ENCODE measurements at places on chromosomes 5 and 9. TPM values are rescaled to one million over a fixed set of nuclear protein-coding genes. Genes with fewer than 3 reads are reported as not detected.

- H3K27me3 ChIP-seq, result no peaks in the 10 kb centered on the region
- H3K27ac ChIP-seq, result peak overlapping the region; percentile 81
- DNase-seq, result peak; percentile 91
- peaks cover 17% of the 10 kb centered on the region for H3K4me1 ChIP-seq
- no peaks in the 10 kb centered on the region for H3K36me3 ChIP-seq
- peak overlapping the region; percentile 32 for H3K4me3 ChIP-seq
These were observed 63.4 kb upstream of the ABCA1 start for GRCh38 chr9:104991144-104991953.

Gene SLC25A48
- total RNA-seq, result 1.8 TPM

GRCh38 chr5:39765366-39765765 is 340.6 kb upstream of the DAB2 start:
- no peaks in the 10 kb centered on the region for H3K36me3 ChIP-seq
- H3K4me3 ChIP-seq, result no peak overlapping the region
- H3K27ac ChIP-seq, result no peak overlapping the region
- no peaks in the 10 kb centered on the region for H3K27me3 ChIP-seq

DNA sequence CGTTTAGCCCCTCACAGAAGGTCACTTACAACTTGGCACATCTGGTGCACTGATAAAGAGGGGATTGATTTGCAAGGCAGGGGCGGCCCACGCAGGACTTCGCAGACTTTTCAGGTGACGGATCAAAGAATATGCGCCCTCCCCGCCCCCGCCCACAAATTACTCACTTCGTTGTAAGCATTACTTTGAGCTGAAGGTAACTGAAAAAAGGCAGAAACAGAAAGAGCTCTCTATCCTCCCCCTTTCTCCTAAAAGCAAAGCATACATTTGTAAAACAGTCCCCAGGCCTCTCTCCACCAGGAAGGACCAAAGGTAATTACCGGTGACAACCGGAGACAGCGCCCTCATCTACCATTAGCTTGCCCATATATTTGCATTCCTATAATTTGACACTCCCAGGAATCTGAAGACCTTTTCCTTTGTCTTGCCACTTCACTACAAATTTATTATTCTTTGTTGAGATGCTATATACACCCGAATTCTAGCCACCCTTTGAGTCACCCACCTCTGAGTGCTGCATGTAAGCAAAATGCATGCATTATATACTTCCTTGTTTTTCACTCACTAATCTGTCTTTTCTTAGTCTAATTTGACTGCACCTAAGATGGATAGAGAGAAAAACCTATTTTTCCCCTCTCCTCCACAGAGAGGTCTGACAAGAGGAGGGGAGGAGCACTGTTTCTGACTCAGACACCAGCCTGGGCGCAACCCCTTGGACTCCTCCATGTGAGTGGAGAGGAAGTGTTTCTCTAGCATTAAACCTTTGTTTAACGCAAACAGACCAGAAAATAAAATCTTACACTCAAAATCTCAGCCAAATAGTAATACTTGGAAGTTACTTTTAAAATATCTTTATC is 74.7 kb upstream of the SPIN1 start:
- H3K27ac ChIP-seq, result no peak overlapping the region
- H3K4me1 ChIP-seq, result no peaks in the 10 kb centered on the region
- H3K4me3 ChIP-seq, result no peak overlapping the region
- no peak for DNase-seq

Gene SLC1A1
- total RNA-seq, result 0.57 TPM

Gene PIP5KL1
- total RNA-seq, result 1.7 TPM

Gene PCDHAC1
- 20.8 TPM for total RNA-seq

Gene TMEM8B
- total RNA-seq, result 17.9 TPM

DNA sequence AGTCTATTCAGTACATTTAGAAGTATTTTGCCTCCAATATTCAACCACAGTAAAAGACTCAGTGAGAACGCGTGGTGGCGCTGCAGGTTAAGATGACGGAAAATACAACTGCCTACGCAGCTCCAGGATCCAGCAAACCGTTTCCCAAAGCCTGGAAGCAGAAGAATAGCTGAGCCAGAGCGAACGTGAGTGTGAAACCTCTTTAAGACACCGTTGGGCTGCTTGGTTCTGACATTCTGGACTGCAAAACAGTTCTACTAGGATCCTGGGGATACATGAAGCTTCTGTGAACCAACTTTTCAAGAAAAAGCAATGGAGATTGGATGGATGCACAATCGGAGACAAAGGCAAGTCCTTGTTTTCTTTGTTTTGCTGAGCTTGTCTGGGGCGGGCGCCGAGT is at the start of gene PCDHB16:
TSS of gene PCDHB16 (plus strand) at position 140 of the 400 bp plus-strand sequence. CDS start at position 313, 173 bp downstream.
- peak; percentile 30 for DNase-seq
- no peak within 1 kb of the TSS for H3K4me3 ChIP-seq
- H3K27ac ChIP-seq, result no peak within 1 kb of the TSS
- no peaks in the 10 kb centered on the region for H3K4me1 ChIP-seq
- no peaks in the 10 kb centered on the region for H3K27me3 ChIP-seq

Gene KIF4B
- not detected for total RNA-seq

GRCh38 chr5:130747556-130747955 is 417.5 kb downstream of the HINT1 start:
- H3K4me3 ChIP-seq, result no peak overlapping the region
- H3K27ac ChIP-seq, result no peak overlapping the region
- no peaks in the 10 kb centered on the region for H3K4me1 ChIP-seq
- peak; percentile 21 for DNase-seq
- no peaks in the 10 kb centered on the region for H3K27me3 ChIP-seq
- no peaks in the 10 kb centered on the region for H3K36me3 ChIP-seq

Gene CFAP77
- 1.5 TPM for total RNA-seq

- H3K4me1 ChIP-seq, result peaks cover 46% of the 10 kb centered on the region
- H3K27me3 ChIP-seq, result no peaks in the 10 kb centered on the region
- H3K27ac ChIP-seq, result peak overlapping the region; percentile 100
- peaks cover 35% of the 10 kb centered on the region for H3K36me3 ChIP-seq
These were observed 5.1 kb downstream of the TLN1 start for GRCh38 chr9:35726931-35727330.

- no peaks in the 10 kb centered on the region for H3K36me3 ChIP-seq
- no peak overlapping the region for H3K4me3 ChIP-seq
- no peaks in the 10 kb centered on the region for H3K4me1 ChIP-seq
- DNase-seq, result no peak
- H3K27me3 ChIP-seq, result no peaks in the 10 kb centered on the region
- no peak overlapping the region for H3K27ac ChIP-seq
These were observed 13.3 kb downstream of the CAMK4 start for GRCh38 chr5:111237470-111237869.

- no peaks in the 10 kb centered on the region for H3K36me3 ChIP-seq
- peaks cover 29% of the 10 kb centered on the region for H3K27me3 ChIP-seq
- H3K4me3 ChIP-seq, result no peak overlapping the region
- no peaks in the 10 kb centered on the region for H3K4me1 ChIP-seq
- DNase-seq, result no peak
- no peak overlapping the region for H3K27ac ChIP-seq
These were observed 4.9 kb upstream of the FRRS1L start for GRCh38 chr9:109171926-109172325.

Gene GTF2H2
- 20.0 TPM for total RNA-seq

- no peaks in the 10 kb centered on the region for H3K27me3 ChIP-seq
- no peaks in the 10 kb centered on the region for H3K36me3 ChIP-seq
- H3K4me3 ChIP-seq, result no peak overlapping the region
- no peak for DNase-seq
These were observed 22.7 kb downstream of the DNM1 start for GRCh38 chr9:128225770-128226411.

DNA sequence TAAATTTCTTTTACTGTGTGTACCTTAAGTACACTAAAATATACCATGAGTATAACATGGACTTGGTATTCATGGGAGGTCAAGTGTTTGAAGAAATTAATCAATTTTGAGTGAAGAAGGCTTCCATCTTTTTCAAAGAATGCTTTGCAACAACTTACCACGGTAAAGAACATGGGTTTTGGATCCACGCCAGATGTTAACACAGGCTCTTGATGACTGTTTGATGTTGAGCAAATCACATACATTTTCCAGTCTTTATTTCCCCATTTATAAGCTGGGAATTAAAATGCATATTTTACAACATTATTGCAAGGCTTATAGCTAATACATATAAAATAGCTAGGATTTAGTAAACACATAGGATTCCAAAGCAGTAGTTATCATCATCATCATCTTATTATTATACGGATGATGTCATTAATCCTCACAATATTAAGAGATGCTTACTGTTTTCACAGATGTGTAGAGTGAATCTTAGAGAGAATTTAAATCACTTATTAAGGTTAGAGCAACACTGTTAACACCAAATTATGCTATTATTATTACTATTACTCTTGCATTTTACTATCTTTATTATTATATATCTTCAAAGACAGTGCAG is 362.0 kb downstream of the PRELID2 start:
- H3K4me1 ChIP-seq, result peaks cover 6% of the 10 kb centered on the region
- no peak overlapping the region for H3K27ac ChIP-seq
- peak; percentile 47 for DNase-seq
- H3K4me3 ChIP-seq, result no peak overlapping the region
- H3K36me3 ChIP-seq, result no peaks in the 10 kb centered on the region

Gene CMYA5
- total RNA-seq, result 87.2 TPM

DNA sequence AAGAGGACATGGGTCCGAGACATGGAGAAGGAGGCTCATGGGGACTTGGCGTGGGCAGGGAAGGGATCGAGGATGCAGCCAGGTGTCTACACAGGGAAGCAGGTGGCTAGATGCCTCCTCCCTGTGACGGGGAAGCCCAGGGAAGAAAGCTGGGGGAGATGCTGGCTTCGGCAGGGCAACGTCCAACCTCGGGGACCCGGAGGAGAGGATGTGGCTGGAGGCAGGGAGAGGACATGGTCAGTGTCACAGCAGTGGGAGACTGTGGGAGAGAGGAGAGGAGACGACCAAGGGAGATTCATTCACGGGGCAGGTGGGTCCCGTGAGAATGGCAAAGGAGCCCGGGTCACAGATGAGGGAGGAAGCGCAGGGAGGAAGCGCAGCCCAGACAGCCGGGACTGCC is 73.2 kb upstream of the PHYKPL start:
- H3K27ac ChIP-seq, result no peak overlapping the region
- no peak for DNase-seq
- H3K4me3 ChIP-seq, result no peak overlapping the region

Gene OR2Y1
- total RNA-seq, result not detected

DNA sequence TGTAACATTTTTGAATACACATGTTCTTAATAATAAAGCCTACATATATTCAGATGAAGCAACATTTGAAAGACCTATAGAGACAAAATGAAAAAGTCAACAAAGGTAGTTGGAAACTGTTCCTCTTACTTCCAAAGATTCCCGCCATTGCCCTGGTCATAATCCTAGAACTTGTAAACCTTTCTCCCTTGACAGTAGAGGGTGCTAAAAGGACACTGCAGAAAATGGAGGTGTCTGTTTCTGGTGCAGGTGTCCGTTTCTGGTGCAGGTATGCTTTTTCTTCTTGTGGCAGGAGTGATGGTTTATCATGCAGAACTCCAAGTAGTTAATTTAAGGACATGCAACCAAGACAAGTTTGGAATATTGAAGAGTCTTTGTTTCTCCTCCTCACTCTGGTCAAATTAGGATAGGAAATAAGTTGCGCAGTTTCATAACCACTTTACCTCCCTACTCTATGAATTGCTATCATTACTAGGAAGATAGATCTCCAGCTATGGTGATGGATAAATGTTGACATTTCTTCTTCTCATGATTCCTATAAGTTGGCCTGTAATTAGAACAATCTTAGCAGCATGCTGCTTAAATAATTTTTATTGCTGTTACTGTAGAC is 56.0 kb upstream of the FAM174A start:
- H3K27ac ChIP-seq, result no peak overlapping the region
- no peaks in the 10 kb centered on the region for H3K36me3 ChIP-seq
- no peak overlapping the region for H3K4me3 ChIP-seq
- no peaks in the 10 kb centered on the region for H3K4me1 ChIP-seq
- peaks cover 13% of the 10 kb centered on the region for H3K27me3 ChIP-seq

Gene PCDHGC4
- total RNA-seq, result 1.1 TPM

Gene CNTNAP3B
- total RNA-seq, result 0.88 TPM

DNA sequence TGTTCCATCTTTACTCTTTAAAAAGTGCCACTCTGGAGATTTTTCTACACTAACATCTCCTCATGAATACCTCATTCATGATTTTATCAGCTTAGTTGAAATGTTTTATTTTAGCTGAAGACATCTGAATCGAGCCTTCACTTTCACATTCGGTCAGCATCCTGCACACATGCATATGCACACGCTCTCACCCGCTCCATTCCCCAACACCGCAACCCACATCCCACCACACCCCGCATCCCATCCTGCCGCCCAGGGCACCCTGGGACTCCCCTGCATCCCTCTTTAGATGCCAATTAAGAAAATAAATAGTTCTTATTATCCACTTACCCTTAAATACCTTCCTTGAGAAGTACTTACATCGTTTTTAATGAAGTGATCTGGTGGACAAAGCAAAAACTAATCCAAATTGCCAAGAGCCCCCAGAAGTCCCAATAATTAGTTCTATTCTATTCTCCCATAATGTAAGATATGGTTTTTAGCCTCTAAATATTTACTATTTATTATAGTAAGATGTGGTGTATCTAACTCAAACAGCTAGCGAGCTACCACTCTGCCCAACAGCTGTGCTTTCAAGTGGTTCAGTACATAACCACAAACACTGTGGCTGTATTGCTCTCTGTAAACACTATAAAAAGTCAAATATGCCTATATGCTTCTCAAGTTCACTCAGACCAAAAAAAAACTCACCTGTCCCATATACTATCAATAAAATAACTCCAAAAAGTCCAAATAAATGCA is 38.2 kb downstream of the GZMK start:
- peaks cover 10% of the 10 kb centered on the region for H3K4me1 ChIP-seq
- no peak overlapping the region for H3K27ac ChIP-seq
- no peaks in the 10 kb centered on the region for H3K36me3 ChIP-seq
- H3K4me3 ChIP-seq, result no peak overlapping the region
- no peaks in the 10 kb centered on the region for H3K27me3 ChIP-seq
- DNase-seq, result no peak

Gene PELO
- total RNA-seq, result 15.3 TPM

DNA sequence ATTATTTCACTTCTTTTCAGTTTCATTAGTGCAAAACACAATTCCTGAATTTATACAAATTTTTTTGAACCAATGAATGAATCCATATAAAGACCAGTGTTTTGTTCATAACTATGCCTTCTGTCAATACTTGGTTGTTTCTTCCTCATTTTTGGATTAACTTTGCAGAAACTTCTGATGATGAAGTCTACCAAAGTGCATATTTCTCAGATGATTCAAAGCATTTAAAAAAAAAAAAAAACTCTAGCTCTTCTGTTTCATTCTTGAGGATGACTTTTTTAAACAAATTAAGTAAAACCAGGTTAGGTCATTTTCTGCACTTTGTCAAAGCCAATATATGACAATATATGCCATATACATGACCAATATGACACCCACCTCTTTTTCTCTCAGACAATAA is 92.6 kb downstream of the CHSY3 start:
- H3K36me3 ChIP-seq, result no peaks in the 10 kb centered on the region
- peak; percentile 19 for DNase-seq
- no peaks in the 10 kb centered on the region for H3K27me3 ChIP-seq

- H3K4me3 ChIP-seq, result no peak overlapping the region
- peaks cover 4% of the 10 kb centered on the region for H3K4me1 ChIP-seq
- no peak overlapping the region for H3K27ac ChIP-seq
- DNase-seq, result no peak
- H3K27me3 ChIP-seq, result no peaks in the 10 kb centered on the region
These were observed 38.7 kb upstream of the SH3PXD2B start for GRCh38 chr5:172493002-172493401.

Gene PRDM9
- total RNA-seq, result not detected

Gene NME5
- total RNA-seq, result 4.1 TPM

Data from cardiac muscle cell (in vitro differentiated cells and primary cell).